Panc1 (cell line): ENCODE measurements at places on chromosomes 11 and 22.

DNA sequence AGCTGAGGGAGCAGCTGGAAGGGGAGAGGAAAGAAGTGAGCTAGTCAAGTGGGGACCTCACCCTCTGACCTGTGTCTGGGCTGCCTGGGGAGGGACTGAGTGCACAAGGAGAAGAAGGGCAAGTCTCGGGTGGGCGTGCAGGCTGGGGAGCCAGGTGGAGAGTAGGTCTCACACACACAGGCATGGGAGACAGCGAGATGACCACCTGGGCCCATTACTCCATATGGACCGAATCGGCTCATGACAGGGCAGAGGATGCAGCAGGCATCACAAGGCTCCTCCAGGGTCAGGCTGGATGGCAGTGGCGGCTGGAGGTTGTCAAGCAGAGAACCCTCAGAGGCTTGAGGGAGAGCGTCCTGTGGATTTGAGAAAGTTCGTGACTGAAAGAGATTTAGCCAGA, 63.5 kb downstream of the CEP164 start:
- no peak for DNase-seq

DNA sequence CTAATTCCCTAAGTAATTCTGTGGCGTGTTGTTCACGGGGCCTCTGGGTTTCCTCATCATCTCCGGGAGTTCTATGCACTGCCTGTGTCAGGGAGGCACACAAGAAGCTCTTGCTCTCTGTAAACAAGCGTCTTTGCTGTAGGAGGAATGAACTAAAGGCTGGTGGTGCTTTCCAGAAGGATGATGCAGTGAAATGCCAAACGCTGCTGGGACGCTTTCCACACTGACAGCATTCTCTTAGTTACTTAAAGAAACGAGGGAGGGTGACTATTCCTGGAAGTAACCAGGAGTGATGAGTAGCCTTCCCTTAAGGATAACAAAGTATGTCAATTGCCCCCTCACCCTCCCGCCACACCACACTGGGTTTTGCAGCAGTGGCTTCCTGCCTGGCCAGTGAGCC, 38.5 kb upstream of the NUP50 start:
- no peak for DNase-seq

GRCh38 chr11:72227316-72228228, 3.0 kb downstream of the INPPL1 start:
- no peak for DNase-seq

- DNase-seq = no peak
Observed at GRCh38 chr11:113001709-113002108, 40.5 kb downstream of the NCAM1 start.

DNA sequence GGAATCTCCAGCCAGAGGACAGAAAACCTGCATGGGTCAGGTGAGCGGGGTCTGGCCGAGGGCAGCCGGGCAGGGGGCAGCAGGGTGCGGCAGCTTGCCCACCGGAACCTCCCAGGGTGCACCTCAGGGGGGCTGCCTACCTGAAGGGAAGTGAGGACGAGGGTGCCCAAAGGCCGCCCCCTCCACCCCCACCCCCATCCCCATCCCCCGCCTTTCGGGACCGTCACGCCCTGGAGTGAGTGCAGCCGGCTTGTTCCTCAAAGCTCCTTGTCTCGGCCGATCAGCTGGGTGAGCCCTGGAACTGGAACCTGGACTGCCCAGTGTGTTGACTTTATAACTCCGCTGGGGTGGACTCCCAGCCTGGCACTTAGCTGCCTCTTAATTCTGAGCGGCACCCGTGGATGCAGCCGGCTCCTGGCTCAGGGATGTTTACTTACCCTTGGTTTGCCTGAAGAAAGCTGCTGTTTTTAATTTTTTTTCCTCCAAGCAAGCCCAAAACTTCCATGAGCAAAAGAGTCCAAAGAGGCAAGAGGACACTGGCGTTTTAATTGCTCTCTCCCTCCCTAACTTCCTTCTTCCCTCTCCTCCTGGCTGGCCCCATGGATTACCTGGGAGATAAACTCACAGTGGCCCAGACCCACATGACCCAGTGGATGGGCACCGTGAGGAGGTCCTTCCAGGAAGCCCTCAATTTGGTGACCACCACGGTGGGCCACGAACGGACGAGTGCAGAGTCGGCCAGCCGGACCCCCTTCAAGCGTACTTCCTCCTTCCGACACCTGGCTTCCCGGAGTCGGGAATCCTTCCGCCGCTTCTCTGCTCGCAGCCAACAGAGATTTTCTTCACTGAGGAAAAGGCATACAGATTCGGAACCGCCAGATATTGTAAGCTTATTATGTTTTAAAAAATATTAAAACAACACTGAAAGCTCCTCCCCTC, 87.8 kb upstream of the CRYBB3 start:
- DNase-seq = no peak
